Activated CD8-positive, alpha-beta memory T cell treated with anti-CD3 and anti-CD28 coated beads for 1 hour (primary cell): ENCODE measurements at places on chromosomes 11 and 22.
A peak's percentile ranks its signal among the peaks of the same experiment; 100 is the strongest.

- no peak for DNase-seq
Observed at GRCh38 chr22:41411021-41411851, 29.5 kb downstream of the TEF start.

GRCh38 chr11:80595011-80595410 is 1154.2 kb upstream of the TENM4 start:
- DNase-seq = no peak

DNA sequence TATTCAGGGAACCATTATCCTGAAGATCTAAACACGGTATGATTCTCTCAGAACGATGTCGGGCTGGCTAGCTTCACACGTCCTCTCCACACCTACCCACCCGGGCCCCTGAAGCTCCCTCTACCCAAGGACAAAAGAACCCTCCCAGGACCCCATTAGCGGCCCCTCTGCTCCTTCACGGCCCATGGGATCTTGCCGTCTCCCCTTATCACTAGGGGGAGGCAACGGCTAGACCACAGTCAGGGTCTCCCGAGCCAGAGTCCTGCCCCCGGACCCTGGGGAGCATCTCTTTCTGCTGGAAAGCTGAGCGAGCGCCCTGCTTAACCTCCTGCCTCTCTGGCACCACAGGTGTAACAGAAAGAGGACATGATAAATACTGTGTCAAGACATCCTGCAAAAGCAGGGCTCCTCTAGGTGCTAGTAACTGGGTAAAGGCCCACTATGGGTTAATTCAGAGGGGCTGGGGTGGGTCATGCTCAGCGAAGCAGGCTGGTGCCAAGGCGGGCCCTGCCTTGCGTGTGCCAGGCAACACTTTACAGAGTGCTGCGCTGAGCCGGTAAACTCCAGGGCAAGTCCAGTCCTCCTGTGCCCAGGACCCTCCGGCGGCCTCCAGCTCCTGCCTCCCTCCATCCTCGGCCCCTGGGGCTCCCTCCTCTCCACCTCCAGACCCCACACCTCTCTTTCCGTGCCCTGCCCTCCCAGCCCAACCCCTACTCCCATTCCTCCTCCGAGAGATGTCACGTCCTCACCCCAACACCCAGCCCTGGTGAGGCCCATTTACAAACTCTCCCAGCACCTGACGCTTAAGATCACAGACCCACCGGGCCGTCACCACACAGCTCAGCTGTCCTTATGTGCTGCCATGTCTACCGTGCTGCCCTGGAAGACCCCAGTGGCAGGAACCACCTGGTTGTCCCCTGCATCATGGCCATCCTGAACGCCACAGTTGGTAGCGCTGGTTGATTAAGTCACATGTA is 3.0 kb downstream of the TOLLIP start:
- no peak for DNase-seq

DNA sequence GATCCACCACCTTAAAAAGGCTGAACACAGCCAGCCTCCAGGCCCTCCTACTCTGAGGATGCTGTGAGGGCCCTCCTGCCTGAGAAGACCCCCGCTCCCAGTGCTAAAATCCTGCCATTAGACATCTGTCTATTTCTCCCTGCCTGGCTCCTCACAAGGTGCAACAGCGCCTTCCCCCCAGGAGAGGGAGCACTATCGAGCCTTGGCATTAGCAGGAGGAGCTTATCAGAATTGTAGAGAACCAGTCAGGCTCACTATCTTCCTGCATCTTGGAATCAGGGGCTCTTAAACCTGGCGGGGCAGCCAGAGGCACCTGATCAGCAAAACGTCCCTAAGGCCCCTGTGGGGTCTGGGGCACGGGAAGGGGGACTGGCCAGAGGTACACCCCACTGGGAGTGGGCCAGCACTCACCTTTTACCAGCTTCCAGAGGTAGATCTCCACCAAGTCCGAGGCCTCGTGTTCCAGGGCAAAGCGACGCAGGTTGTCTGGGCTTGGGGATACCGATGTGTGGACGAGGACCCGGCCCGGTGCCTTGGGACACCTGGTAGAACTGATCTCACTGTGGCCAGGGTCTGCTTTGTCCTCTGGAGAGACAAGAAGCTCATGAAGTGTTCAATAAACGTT is 28.7 kb downstream of the CHRDL2 start:
- DNase-seq = peak; percentile 30

DNA sequence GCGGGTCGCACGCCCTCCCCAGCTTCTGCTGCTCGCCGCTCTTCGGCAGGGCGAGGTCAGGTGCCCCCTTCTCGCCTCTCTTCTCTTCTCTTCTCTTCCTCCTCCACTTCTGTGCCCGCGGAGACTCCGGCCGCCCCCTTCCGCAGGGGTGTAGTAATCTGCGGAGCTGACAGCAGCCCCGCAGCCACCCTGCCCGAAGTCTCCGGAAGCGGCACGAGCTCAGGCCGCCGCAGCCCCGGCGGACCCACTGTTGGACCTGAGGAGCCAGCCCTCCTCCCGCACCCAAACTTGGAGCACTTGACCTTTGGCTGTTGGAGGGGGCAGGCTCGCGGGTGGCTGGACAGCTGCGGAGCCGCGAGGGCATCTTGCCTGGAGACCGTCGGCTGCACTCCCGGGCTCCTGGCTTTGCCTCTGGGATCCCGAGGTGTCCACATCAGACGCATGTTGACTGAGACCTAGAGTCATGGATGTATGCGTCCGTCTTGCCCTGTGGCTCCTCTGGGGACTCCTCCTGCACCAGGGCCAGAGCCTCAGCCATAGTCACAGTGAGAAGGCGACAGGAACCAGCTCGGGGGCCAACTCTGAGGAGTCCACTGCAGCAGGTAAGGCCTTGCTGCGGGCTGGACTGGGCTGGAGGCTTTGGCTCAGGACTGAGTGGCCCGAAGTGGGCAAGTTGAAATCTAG is 486 bp downstream of the STIM1 start:
- no peak for DNase-seq

- no peak for DNase-seq
Observed at GRCh38 chr22:20786536-20786979, 12.6 kb downstream of the SERPIND1 start.

DNA sequence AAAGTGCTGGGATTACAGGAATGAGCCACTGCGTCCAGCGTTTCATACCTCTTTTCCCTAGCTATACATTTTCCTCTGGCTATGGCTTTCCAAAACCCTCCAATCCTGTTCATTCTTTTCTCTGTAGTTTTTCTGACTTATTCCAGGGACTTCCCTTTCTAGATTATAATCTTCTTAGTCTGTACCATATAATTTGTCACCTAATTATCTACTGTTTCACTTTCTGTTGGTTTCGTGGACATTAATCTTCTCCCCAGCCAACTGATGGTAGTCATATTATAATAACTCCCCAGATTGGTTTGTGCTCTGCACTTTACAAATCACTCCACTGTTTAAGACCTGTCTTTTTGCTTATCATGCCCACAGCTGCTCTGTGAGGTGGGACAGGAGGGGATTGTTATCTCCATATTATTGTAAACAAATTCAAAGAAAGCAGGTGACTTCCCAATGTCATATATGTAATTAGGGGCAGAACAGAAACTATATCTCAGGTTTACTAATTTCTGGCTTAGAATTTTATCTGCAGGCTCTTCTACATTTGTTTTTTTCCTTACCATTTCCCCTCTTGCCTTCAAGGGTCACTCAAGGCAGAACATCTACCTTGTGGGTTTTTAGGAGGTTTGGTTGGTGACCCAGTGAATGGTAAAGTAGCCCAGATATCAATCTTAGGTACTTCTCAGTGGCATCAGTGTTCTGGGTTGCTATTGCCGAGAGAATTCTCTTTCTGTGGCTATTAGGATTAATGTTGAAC is 23.9 kb downstream of the STIM1 start:
- no peak for DNase-seq

DNA sequence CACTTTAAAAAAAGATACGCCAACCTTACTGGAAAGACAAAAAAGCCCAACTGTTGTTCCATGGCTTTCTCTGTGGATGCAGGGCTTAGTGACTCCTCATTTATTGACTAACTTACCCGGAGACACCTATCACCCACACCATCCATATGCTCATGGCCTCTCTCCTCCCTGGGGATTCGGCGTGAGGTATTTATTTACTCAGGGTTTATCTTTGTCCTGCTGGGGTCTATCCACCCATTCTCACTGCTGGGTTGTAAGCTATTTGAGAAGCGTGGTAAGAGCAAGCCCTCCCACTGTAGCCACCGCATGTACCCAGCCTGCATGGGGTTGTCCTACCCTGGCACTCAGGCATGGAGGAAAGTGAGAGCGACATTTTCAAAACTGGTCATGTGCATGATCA is 93.6 kb downstream of the NELL1 start:
- no peak for DNase-seq

- DNase-seq = no peak
Observed at GRCh38 chr11:3849297-3849874, 6.1 kb upstream of the STIM1 start.

- no peak for DNase-seq
Observed at GRCh38 chr11:78586452-78587046, 11.9 kb upstream of the NARS2 start.

GRCh38 chr11:104836691-104837090 is 61.6 kb downstream of the CASP12 start:
- DNase-seq = no peak

DNA sequence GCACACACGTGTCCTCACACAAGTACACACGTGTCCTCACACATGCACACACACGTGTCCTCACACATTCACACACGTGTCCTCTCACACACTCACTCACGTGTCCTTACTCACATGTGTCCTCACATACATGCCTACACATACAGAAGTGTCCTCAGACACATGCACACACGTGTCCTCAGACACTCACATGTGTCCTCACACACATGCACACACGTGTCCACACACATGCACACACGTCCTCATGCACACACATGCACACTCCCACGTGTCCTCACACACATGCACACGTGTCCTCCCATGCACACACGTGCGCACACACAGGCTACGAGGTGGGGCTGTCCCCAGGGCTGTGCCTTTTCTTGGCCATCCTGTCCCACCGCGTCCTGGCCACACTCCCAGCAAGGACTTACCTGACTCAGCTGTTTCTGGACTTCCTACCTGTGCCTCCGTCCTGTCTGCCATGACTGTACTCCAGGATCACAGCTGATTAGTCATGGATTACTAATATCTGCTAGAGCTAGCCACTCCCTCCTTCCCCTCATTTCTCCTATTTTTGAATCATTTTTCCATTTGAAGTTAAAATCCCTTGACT is 990.2 kb downstream of the BRD1 start:
- no peak for DNase-seq

DNA sequence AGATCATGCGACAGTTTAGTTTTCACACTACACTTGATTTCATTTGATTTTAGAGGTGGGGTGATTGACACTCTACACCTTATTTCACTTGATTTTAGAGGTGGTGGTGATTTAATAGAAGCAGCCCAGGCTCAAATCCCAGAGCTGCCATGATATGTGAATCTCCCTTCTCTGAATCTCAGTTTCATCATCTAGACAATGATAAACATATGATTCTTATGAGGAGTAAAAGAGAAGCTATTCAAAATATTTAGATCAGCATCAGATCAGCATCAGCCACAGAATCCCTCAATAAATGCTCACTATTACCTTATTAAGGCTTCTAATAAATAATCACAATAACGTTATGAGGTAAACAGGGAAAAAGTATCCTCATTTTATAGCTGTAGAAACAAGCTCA is 98.8 kb downstream of the MSANTD4 start:
- DNase-seq = no peak

DNA sequence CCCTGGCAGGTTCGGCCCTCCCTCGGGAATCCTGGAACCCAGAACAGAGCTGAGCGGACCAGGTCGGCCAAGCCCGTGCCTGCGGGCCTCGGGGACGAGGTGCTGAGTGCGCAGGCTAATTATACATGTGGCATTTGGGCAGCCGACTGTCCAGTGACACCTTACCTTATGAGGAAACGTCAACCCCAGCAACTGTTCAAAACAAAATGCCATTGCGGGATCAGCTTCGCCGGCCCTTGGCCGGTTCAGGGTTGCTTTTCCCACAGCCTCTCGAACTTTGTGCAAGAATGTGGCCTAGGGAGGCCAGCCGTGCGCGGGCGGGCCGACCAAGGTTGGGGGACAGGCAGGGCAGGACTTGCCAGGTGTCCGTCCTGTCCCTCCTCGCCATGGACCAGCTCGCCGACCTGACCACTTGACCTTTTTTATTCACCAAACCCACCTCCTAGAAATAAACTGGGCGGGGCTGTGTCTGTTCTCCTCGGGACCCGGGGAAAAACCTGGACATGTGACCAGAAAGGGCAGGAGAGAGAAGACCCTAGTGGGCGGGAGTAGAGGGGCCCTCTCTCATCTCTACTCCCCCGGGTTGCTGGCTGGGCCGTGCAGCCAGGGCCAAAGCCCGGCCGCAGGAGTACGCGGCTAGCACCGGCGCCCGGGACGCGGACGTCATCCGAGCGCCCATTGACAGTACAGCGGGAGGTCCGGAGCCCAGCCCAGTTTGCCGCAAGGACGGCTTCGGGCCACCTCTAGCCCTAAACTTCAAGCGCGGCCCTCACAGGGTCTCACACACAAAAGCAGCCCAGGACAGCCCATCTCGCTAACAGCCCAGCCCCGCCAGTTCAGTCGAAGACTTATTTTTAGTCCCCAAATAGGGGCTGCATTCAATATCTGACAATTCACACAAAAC is 134.3 kb upstream of the C11orf58 start:
- no peak for DNase-seq

- DNase-seq = no peak
Observed at GRCh38 chr11:113334183-113334582, 19.8 kb downstream of the TTC12 start.

- no peak for DNase-seq
Observed at GRCh38 chr11:22884217-22884616, 23.9 kb upstream of the CCDC179 start.

- DNase-seq = no peak
Observed at GRCh38 chr11:134389464-134390180, 22.4 kb downstream of the B3GAT1 start.

DNA sequence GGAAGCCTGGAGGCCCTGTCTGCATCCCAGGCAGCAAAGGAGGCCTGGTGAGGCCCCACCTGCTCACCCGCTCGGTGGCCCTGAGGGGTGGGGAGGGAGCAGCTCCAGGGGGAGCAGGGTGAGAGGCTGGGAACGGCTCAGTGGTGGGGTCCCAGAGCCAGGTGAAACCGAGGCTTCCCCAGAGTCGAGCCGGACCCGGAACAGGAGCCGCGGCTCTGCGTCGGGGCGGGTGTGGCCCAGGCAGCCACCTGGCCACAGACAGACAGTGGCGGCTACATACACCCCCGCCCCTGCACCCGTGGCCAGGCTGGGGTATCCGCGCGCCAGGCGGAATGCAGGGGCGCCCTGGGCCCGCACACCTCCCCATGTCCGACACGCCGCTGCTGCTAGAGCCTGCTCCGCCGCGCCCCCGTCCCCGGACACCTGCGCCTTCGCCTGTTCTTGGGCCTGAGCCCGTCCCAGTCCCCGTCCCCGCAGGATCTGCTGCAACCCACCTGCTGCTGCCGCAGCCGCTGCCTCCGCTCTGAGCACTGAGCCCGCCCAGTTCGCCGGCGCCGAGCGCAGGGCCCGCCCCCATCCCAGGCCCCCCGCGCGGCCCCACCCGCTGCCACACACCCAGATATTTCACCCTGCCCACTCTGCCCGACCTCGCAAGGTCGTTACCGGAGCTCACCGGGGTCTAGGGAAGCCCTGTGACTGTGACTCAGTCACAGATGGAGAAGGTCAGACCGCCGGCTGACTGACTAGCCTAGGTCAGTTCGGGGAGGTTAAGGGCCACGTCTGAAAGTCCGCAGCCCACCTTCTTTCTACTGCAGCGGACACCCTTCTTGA is at the start of gene SLC7A4:
Gene SLC7A4 (minus strand): TSS at position 525 of the 831 bp plus-strand sequence. CDS start 749 bp downstream, outside the sequence.
- no peak for DNase-seq
